ENCODE measurements at places on chromosomes 13 and 19.

- DNase-seq: no peak
Measured at GRCh38 chr13:20140487-20140886, 20.4 kb downstream of the GJA3 start.

GRCh38 chr19:49326165-49326704, 1.2 kb upstream of the SLC6A16 start:
- DNase-seq: no peak

DNA sequence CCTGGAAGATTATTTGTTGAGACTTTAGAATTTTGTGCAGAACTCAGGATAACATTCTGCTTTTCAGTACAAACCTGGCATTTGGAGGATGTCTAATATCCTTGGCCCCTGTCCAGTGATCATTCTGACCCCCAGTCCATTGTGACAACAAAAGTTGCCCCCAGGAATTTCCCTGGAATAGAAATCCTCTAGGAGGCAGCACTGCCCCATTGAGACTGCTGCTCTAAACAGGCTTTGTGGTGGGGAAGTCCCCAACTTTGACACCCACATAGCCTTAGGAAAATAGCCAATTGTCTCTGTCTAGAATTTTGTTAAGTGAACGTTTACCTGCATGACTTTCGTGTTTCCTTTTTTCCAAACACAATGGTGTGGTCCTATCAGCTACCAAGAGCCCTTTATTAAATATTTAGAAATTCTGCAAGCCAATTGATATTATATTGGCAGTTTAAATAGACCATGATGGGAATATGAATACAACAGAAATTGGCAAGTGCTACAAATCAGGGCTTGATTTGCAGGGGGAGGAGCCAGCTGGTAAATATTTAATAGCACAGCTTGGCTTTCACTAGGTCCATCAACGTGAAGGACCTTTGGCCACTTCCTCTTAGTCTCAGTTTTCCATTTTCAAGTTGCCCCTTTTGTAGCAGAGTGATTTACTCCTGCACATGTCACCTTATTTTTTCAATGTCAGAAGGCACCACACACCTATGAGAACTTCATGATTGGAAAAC, 451.7 kb downstream of the EFNB2 start:
- DNase-seq: no peak

GRCh38 chr13:105144936-105145335, 1390.5 kb downstream of the EFNB2 start:
- DNase-seq: no peak

DNA sequence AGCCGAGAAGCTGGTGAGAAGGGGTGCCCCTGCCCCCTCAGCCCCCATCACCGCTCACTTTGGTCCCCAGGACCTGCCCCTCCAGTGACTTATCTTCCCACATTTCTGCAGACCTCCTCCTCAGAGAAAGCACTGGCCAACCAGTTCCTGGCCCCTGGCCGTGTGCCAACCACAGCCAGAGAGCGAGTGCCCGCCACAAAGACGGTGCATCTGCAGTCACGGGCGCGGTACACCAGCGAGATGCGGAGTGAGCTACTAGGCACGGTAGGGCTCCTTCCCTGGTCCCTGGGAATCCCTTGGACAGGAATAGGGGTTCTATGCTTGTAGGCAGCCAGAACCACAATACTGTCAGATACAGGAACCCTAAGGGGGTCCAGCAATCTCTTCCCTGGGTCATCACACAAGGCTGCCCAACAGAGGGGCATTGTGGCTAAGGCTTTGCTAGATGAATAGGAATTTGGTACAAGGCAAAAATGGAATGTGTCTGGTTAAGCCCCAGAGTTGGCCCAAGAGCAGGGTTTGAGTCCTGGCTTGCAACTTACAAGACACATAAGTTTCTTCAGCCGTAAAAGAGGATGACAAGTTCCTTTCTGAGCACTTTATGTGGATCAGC, 1.0 kb downstream of the USE1 start:
- DNase-seq: no peak

DNA sequence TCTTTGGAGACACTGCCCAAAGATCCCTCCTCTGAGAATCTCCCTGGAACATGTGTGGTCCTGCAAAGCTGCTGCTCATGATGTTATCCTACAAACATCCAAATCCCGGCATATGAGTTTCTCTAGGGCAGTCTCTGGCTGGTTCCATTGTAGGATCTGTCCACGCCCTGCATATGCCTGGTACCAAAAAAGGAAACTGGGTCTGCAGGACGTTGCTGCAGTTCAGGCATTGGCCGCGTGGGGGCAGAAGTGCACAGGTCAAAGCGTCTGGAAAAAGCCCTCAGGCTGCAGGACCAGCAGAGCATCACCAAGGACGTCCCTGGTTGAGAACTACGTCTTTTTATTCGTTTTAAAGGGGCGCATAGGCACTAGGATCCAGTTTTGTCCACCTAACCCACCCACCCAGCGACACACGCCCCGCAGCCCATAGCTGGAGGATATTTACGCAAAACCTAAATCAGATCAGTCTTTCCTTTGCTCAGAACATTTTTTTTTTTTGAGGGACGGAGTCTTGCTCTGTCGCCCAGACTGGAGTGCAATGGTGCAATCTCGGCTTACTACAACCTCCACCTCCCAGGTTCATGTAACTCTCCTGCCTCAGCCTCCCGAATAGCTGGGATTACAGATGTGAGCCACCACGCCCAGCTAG, 12.9 kb upstream of the ZNF564 start:
- DNase-seq: peak; percentile 75

DNA sequence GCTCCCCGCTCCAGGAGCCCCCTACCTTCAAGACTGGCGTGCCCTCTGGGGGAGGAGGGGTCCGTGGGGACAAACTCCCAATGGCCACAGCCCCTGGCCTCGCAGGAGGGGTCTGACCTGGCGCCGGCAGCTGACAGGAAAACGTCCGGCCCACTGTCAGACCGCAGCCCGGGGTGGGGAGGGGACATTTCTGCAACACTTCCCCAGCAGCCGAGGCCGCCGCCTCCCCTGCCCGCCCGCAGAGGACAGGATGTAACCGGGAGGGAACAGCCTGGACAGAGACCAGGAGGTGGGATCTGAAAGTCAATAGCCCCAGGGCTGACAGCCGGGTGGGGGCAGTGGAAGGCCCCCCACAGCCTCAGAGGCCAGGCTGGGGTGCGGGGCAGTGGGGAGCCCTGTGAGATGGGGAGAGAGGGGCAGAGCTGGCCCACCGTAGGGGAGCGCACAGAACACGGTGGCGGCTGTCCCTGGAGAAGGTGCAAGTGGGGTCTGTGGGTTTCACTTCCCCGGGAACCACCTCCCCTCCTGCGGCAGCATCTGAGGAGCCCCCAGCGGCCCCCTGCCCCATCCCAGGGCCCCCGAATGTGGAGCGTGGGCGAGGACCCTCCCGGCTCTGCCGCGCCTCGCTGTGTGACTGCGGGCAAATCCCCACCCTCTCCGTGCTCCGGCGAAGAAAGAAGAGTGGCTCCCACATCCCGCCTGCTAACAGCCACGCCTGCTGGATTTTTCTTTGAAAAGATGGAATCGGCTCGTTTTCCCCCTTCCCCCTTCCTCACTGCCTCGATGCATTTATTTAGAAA, at the start of gene PEAK3:
Gene PEAK3, minus strand, starts transcription at position 114 of the 800 bp plus-strand sequence. CDS start 1,244 bp downstream, outside the sequence.
- DNase-seq: no peak

- no peak for DNase-seq
Measured at GRCh38 chr13:101944521-101944920, 457.3 kb downstream of the FGF14 start.

DNA sequence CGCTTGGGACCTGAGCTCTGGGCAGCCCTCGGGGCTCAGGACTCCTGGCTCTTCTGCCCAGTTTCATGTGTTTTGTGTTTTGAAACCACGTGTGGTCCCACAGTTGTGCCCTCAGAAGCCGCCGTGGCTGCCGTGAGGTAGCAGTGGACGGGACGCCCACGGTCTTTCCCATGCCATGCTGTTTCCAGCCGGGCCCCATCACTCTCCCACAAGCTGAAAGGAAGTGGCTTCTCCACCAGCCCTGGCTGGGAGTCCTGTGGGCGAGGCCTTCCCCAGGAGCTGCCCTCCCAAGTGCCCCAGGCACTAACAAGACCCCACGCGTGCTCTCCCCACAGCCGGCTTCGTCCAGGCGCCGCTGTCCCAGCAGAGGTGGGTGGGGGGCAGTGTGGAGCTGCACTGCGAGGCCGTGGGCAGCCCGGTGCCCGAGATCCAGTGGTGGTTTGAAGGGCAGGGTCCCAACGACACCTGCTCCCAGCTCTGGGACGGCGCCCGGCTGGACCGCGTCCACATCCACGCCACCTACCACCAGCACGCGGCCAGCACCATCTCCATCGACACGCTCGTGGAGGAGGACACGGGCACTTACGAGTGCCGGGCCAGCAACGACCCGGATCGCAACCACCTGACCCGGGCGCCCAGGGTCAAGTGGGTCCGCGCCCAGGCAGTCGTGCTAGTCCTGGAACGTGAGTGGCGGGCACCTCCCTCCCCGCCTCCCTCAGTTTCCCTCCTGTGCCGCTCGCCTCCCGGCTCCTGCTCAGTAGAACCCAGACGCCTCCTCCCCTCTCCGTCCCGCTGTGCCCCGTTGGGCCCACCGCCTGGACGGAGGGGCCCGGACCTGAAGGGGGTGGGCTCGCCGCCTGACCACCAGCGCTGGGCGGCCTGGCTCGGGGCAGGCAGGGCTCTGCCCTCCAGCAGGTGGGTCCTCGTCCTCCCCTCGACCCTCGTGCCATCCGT, 5.3 kb downstream of the BSG start:
- DNase-seq: no peak

DNA sequence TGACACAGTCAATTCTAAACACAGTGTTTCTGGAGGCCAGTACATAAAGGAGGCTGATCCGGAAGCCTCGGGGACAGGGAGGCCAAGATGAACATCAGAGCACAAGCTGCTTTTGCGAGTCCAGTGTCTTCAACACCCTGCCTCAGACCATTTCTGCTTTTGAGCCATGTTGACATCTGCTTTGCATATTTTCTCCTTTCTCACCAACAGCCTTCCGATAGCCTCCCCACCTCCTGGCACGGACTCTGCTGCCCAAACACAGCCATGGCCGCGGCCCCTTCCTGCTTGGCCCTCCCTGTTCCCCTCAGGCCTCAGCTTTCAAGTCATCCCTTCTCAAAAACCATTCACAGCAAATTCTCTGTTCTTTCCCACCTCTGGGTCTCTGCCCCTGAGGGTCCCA, 3.6 kb downstream of the LRRC25 start:
- no peak for DNase-seq

- no peak for DNase-seq
Measured at GRCh38 chr19:50051964-50052363, 26.2 kb downstream of the ZNF473 start.

GRCh38 chr13:46369506-46370277, 17.4 kb downstream of the RUBCNL start:
- DNase-seq: no peak

GRCh38 chr19:18502246-18502637, 19.6 kb downstream of the ELL start:
- DNase-seq: no peak

DNA sequence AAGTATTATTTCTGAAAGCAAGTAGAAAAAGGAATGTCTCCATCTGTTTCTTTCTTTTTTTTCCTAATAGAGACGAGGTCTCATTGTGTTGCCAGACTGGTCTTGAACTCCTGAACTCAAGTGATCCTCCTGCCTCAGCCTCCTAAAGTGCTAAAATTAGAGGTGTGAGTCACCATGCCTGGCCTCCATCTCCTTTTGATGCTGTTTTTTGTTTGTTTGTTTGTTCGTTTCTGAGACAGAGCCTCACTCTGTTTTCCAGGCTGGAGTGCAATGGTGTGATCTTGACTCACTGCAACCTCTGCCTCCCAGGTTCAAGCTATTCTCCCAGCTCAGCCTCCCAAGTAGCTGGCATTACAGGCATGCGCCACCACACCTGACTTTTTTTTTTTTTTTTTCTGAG, 14.5 kb upstream of the ABCC4 start:
- no peak for DNase-seq

DNA sequence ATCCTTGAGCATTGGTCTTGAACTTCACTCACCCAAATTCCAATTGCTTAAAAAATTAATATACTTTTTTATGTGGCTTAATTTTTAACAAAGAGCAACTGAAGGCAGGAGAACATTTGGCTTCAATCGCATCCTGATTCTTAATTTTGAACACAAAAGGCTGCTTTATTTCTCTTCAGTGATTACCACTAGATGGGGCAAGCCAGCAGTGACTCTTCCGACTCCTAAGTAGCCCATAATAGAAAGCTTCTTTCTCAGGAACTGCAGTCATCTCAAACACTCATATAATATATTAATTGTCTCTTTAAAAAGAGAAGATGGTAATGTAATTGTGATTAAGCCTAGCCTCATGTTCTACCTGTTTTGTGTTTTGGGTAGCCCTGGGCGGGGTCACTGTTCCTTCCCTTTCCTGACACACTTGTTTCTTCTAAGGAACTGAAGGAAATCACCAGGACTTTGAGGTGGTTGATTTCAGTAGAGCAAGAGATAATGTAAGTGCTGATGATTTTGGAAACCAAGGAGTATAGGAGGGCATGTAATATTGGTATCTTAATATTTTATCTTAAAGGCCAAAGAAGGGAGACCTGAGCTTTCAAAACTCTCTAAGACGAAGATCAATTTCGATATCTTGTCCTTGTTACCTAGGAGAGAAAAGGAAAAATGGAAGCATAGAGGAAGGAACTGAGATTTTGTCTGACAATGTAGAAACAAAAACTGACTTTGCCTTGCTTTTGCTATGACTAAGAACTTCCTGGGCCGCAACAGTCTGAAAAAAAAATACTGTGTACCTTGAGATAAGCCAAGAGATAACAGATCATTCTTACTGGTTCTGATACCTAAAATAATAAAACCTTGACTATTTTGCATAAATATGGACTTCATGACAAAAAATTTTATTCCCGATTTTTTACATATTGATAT, 73.1 kb downstream of the TNFSF13B start:
- no peak for DNase-seq

DNA sequence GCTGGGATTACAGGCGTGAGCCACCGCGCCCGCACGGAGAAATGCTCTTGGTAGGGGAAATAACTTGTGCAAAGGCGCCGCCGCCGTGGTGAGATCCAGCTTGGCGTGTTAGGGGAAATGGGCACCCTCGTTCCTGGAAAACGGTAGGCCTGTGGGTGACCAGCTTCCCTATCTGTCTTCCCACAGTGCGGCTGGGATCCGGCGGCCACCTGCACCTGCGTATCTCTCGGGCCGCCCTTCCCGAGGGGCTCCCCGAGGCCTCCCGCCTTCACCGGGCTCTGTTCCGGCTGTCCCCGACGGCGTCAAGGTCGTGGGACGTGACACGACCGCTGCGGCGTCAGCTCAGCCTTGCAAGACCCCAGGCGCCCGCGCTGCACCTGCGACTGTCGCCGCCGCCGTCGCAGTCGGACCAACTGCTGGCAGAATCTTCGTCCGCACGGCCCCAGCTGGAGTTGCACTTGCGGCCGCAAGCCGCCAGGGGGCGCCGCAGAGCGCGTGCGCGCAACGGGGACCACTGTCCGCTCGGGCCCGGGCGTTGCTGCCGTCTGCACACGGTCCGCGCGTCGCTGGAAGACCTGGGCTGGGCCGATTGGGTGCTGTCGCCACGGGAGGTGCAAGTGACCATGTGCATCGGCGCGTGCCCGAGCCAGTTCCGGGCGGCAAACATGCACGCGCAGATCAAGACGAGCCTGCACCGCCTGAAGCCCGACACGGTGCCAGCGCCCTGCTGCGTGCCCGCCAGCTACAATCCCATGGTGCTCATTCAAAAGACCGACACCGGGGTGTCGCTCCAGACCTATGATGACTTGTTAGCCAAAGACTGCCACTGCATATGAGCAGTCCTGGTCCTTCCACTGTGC, 2.4 kb downstream of the GDF15 start:
- peak; percentile 76 for DNase-seq
